CD8-positive, alpha-beta T cell (primary cell): ENCODE measurements at places on chromosomes 7 and 10. TPM values are rescaled to one million over a fixed set of nuclear protein-coding genes. Genes with fewer than 3 reads are reported as not detected.

Gene NUDT13
- 0.50 TPM for total RNA-seq

Gene INMT
- 0.14 TPM for total RNA-seq

Gene BTBD16
- total RNA-seq, result not detected

Gene DPYSL4
- 1.0 TPM for total RNA-seq

Gene FAM131B
- total RNA-seq, result 0.36 TPM

Gene TRPV5
- total RNA-seq, result not detected

Gene TBX20
- total RNA-seq, result not detected

Gene FOXP2
- not detected for total RNA-seq

Gene HTR7
- total RNA-seq, result not detected

Gene FIS1
- total RNA-seq, result 66.1 TPM

Gene PWWP2B
- 25.6 TPM for total RNA-seq

Gene DLX5
- not detected for total RNA-seq
